ENCODE measurements at places on chromosomes 1 and 21.

DNA sequence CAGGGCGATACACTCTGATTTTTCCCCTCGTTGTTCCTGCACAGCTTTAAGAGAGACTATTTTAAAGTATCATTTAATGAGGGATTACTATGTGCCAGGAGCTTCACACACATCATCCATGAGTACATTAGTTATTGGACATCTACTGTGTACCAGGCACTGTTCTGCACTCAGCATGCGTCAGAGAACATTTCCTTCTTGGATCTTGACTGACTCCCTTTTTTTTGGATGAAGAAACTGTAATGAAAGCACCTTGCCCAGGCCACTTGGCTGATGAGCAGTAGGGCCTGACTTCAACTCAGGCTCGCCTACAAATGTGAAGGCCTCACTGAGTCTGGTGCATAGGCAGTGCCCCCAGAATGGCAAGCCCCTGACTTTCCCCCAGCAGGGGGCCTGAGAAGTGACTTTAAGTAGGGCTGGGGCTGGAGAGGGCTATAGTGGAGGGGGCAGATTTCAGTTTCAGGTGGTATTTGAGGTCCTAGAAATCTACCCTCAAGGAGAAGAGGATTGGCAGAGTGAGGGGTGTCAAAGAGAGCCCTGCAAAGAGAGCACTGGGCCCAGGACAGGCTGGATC is 50.0 kb downstream of the PTPRU start:
- DNase-seq: no peak

GRCh38 chr1:7152655-7153054 is 367.4 kb downstream of the CAMTA1 start:
- no peak for DNase-seq

DNA sequence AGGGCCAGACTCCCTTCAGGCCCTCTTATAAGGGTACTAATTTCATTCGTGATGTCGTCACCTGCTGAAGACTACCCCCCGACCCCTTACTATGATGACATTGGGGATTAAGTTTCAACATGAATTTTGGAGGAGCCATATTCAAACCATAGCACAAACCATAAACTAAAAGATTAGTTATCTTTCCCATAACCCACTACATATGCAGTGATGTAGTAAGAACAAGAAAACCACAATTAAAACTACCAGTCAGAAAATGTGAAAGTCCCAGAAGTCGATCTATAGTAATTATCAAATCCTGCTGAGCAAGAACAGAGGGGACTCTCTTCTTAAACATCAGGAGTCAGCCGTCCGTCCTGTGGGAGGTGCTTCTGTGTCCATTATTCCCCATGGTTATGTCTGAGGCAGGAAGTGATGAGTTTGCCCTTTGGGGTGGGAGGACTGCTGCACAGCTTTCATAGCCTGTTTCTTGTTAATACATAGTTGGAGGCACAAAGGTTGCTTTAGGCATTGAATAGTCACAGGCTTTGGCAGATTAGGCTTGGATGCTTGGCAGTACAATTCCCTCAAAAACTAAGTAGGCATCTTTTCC is 35.9 kb upstream of the PTGFRN start:
- DNase-seq: no peak

GRCh38 chr1:209485167-209485566 is 98.3 kb upstream of the CAMK1G start:
- no peak for DNase-seq

DNA sequence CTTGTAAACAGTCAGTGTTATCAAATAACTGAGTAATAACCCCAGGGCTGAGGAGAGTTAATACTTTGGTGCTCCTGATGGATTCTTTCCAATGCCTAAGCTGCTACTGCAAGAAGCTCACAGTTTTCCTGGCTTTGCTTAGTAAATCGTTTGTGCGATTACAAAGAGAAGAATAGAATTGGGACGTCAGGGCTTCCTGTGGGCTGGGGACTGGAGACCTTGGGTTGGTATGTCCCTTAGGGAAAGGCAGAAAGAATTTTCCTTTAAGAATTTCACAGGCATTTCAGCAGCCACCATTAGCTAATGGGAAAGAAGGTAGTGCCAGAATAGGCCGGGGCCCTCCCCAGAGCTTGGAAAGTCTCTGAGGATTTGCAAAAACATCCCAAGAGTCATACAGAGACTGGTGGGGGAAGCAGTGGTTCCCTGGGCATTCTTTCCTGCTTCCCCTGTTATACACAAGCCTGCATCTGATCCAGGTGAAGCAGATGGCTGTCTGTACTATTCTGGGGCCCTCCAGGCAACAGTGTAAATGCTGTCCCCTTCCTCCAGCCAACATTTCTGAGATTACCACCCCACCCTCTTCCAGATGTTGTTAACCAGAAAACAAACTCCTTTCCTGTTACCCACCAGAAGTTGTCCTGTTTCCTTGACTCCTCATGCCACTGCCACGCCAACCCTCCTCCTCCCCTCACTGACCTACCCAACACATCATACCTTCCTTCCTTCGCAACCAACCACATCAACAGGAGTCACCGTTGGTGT is 40.2 kb downstream of the PLXNA2 start:
- DNase-seq: no peak

- no peak for DNase-seq
Observed at GRCh38 chr1:11157394-11157793, 31.8 kb upstream of the ANGPTL7 start.

GRCh38 chr1:164895026-164895912 is 336.3 kb downstream of the PBX1 start:
- DNase-seq: no peak

DNA sequence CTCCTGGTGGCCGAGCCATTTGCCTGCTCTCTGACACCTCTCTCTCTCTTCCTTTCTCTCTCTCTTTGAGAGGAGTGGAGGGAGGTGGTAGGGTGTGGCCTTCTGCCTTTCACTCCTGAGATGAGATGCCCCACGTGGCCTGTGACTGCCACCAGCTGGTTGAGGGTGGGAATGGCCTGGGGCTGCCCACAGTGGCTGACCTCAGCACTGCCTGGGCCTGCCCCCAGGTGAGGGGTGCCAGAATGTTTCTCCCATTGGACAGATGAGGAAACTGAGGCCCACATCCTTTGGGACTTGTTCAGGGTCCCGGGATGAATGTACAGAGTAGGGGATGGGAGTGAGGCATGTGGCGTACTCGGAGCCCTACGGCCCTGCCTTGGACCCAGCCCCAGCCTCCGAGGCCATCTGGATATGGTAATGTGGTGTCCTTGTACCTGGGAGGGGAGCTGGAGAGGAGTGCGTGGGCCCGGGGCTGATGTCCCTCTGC is 12.7 kb upstream of the C1orf167 start:
- peak; percentile 63 for DNase-seq

DNA sequence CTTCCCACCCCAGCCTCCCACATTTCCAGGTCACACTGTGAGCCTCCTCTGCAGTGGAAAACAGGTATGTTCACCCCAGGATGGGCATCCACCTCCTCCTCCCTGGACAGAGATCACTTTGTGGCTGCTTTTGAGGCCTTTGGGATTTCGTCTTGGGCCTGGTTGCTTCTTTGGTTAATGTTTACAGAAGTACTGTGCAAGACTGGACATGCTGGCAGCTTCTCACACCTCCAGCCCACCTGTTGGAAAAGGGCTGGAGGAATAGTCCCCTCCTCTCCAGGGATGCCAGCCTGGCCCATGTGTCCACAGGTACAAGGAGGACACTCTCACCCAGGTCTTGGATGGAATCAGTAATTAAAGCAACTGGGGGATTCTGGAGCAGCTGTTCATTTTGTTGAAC is 56.1 kb downstream of the KAZN start:
- DNase-seq: no peak

DNA sequence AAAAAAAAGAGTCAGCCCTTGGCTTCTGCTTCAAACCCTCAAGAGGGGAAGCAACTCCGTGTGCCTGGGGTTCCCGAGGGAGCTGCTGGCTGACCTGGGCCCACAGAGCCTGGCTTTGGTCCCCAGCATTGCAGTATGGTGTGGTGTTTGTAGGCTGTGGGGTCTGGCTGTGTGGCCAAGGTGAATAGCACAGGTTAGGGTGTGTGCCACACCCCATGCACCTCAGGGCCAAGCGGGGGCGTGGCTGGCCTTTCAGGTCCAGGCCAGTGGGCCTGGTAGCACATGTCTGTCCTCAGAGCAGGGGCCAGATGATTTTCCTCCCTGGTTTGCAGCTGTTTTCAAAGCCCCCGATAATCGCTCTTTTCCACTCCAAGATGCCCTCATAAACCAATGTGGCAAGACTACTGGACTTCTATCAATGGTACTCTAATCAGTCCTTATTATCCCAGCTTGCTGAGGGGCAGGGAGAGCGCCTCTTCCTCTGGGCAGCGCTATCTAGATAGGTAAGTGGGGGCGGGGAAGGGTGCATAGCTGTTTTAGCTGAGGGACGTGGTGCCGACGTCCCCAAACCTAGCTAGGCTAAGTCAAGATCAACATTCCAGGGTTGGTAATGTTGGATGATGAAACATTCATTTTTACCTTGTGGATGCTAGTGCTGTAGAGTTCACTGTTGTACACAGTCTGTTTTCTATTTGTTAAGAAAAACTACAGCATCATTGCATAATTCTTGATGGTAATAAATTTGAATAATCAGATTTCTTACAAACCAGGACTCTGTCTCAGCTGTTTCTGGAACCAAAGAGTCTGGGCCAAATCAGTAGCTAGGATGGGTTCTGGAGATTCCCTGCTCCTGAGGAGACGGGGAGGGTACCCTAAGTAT is 26.8 kb upstream of the KDM4A start:
- no peak for DNase-seq

- no peak for DNase-seq
Observed at GRCh38 chr1:234889643-234890042, 239.0 kb downstream of the TOMM20 start.

DNA sequence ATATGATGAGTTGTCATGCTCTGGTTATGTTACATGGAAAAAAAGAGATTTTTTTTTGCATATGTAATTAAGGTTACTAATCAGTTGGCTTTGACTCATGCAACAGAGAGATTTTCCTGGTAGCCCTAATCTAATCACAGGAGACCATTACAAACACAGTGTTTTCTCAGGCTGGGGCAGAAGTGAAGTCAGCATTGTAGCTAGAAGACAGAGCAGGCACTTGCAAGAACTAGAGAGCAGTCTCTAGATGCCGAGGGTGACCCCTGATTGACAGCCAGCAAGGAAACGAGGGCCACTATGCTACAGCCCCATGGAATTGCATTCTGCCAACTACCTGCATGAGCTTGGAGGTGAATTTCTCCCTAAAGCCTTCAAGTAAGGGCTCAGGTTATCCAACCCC is 151.3 kb downstream of the RUNX1 start:
- DNase-seq: no peak

- DNase-seq: no peak
Observed at GRCh38 chr1:174337000-174337681, 110.6 kb upstream of the GPR52 start.

All from SW480 (cell line).